ENCODE measurements at places on chromosomes 5 and 9.

DNA sequence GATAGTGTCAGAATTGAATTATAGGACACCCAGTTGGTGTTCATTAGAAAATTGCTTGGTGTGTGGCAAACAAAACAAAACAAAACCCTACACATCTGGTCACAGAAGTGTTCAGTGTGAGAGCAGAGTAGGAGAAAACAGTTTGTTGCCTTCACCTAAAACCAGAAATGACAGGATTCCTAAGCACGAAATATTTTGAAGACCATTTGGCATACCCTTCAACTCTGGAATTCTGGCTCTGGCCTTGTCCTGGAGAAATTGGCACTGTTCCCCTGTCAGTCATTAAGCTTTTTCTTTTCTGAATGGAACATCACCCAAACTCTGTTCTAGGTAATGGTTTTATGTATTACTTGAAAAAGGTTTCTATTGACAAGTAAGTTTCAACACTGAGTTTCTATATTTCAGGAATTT, 110.2 kb upstream of the PCA3 start:
- no peak for DNase-seq

DNA sequence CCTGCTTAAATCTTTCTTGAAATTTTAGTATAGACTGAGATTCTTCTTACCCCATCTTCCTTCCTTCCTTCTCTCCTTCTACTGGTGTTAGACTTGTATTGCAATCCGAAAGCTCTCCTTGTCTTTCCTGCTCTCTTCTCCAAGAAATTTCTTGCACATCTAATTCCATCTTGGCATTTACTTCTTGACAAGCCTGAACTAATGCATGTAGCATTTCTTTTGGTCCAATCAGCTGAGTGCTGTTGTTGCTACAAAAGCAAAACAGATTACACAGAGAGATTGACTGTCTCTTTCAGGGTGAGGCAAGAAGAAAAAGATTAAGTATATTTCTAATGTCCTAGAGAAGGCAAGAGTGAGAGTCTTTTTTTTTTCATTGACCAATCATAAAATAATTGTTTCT, 51.6 kb upstream of the MAP1B start:
- no peak for DNase-seq

DNA sequence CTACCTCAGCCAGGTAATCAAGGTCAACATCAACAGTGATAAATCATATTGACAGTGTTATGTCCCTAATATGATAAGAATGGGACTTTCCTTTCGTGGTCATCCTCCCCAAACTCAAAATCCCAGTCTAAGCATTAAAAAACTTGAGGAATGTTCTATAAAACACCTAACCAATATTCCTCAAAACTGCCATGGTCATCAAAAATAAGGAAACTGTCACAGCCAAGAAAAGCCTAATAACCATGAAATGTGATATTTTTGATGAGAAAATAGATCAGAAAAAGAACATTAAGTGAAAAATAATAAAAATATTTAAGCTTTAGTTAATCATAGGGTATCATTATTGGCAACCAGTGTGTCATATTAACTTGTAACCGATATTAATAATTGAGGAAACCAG, 232.1 kb upstream of the ATP10B start:
- no peak for DNase-seq

DNA sequence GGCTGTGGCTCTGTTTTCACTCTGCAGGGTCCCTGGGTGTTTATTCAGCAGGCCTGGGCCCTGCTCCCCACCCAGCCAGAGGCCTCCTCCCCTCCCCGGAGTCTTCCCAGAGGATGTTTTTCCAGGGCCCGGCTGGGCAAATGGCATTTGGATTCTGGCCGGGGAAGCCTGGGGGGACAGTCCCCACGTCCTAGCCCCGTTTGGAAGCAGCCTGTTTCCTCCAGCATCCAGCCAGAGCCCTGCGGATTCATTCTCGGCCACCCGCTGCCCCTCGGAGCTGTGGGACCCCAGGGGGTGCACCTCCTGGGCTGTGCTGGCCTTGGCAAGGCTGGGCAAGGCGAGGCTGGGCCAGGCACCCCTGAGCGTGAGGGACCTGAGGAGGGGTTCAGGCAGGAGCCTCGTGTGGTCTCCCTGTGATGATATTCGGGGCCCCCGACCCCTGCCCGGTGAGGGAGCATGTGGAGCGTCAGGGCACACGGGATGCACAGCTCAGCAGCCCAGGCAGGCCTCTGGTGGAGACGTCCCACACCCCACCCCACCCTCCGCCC, 48.8 kb upstream of the EGFL7 start:
- no peak for DNase-seq

DNA sequence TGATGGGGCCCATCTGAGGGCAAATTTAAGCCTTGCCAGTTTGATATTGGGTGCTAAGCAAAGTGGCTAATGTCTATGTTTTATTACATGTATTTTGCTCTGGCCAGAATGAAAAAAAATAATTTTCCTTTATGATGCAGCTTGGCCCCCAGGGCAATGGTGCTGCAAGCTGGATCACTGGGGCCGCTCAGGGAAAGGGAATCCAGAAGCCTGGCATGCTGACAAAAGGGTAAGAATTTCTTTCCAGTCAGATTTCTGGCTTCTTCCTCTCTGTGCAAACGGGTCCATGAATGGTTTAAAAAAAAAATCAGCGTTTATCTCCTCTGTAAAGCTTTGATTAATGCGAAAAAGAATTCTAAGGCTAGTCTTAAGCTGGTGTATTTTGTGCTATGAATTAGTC, 138.4 kb downstream of the MAPKAP1 start:
- no peak for DNase-seq

DNA sequence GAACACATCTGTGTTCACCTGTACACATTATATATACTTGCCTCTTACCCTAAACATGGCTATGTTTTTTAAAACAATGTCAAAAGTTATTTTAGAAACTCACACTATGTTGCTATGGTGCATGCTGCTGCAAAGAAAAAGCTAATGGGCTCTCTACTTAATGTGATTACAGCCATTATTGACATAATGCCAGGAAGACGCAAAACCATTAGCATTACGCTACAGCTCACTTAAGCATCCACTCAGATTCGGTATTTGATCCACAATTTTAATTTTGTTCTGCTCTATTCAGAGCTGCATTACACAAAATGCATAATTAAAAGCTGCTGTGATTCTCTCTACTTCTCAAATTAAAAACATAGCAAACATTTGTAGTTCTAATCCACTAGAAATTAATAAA, 395.2 kb downstream of the BNC2 start:
- DNase-seq = no peak

DNA sequence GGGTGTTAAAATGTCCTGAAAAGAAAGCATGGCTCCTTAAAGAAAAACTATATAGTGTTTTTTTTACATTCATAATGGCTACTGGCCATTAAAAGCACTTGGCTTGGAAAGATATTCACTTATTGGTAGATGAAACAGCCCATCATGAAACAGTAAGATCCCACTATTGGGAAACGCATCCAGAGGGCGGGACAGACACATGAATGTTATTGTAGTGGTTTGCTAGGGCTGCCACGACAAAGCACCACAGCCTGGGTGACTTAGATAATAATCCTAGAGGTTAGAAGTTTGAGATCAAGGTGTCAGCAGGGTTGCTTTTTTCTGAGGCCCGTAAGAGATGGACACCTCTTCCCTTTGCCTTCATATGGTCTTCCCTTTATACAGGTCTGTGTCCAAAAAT, 139.4 kb upstream of the ANKH start:
- no peak for DNase-seq

DNA sequence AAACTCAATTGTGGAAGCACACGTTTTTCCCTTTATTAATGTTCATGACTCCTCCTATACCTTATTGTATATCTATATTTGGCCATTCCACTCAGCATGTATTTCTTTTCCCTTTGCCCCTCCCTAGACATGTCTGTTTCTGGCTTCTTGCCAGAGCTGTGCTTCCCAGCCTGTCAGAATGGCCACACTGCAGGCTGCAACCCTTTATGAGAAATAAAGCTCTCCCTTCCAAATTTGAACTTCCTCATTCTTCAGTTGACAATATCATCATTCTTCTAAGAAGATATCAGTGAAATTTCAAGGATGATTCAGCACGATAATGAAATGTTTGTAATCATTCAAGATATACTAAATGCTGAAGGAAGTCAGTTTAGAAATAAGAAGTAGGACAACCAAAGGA, 107.6 kb upstream of the PRSS3 start:
- DNase-seq = no peak

- DNase-seq = no peak
Observed at GRCh38 chr5:57486027-57486602, 3.5 kb upstream of the ACTBL2 start.

GRCh38 chr9:94212531-94212930, 46.6 kb upstream of the ZNF169 start:
- no peak for DNase-seq

- no peak for DNase-seq
Observed at GRCh38 chr5:1472964-1473628, 27.9 kb upstream of the SLC6A3 start.

Measured in activated CD4-positive, alpha-beta T cell treated with anti-CD3 and anti-CD28 coated beads, Interleukin-2, amount 50 U/mL, for 48 hours (primary cell).